ENCODE measurements at places on chromosomes 13 and 19. TPM values are rescaled to one million over a fixed set of nuclear protein-coding genes. Genes with fewer than 3 reads are reported as not detected.

The CLEC4M gene
- not detected for total RNA-seq

- H3K4me1 ChIP-seq: no peaks in the 10 kb centered on the region
- no peak overlapping the region for H3K27ac ChIP-seq
- no peaks in the 10 kb centered on the region for H3K27me3 ChIP-seq
Measured at GRCh38 chr13:86741762-86742285, 929.3 kb upstream of the SLITRK5 start.

The SNRNP70 gene
- 588 TPM for total RNA-seq

GRCh38 chr13:99255271-99255670 lies 2.9 kb downstream of the GPR18 start:
- H3K27me3 ChIP-seq: no peaks in the 10 kb centered on the region
- no peak overlapping the region for H3K4me3 ChIP-seq
- no peak overlapping the region for H3K27ac ChIP-seq
- H3K4me1 ChIP-seq: no peaks in the 10 kb centered on the region
- DNase-seq: no peak

- H3K27me3 ChIP-seq: no peaks in the 10 kb centered on the region
- peaks cover 17% of the 10 kb centered on the region for H3K4me1 ChIP-seq
- no peak overlapping the region for H3K27ac ChIP-seq
Measured at GRCh38 chr19:2609389-2610116, 92.9 kb downstream of the GNG7 start.

DNA sequence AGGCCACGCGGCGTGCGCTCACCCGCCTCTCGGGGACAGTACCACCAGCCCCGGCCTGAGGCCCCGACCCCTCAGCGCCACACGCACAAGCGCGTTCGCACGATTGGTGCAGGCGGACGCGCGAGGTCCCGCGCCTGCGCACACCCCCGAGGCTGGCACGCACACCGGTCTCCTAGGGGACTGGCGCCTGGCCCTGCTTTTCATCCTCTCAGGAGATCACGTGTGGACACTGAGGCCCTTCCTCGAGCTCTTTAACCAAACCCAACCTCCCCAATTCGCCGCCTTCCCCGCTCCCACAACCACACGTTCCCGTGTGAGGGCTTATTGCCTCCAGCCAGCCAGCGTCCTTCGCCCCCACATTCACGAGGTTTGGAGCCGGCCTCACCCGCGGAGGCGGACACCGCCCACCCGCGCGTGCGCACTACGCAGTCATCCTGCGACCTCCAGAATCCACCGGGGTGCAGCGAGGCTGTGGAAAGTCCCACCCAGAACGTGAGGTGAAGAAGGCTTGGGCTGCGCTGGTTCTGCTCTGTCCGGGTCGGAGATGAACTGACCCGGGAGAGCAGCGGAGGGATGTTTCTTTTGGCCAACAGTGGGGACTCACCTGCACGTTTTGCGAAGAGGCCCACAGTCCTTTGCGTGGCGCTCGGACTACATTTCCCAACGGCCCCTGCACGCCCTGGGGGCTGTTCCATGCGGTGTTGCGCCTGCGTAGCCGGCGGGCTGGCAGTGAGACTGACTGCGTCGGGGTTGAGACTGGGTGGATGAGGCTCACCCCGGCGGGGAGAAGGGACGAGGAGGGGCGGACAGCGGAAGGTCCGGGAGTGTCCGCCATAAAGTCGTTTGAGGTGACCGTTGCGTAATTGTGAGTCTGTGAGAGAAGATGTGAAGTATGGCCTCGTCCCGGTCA lies 539 bp upstream of the ZNF667 start:
- H3K36me3 ChIP-seq: no peaks in the 10 kb centered on the region
- peaks cover 5% of the 10 kb centered on the region for H3K4me1 ChIP-seq
- peak overlapping the region; percentile 77 for H3K27ac ChIP-seq
- DNase-seq: peak; percentile 89

DNA sequence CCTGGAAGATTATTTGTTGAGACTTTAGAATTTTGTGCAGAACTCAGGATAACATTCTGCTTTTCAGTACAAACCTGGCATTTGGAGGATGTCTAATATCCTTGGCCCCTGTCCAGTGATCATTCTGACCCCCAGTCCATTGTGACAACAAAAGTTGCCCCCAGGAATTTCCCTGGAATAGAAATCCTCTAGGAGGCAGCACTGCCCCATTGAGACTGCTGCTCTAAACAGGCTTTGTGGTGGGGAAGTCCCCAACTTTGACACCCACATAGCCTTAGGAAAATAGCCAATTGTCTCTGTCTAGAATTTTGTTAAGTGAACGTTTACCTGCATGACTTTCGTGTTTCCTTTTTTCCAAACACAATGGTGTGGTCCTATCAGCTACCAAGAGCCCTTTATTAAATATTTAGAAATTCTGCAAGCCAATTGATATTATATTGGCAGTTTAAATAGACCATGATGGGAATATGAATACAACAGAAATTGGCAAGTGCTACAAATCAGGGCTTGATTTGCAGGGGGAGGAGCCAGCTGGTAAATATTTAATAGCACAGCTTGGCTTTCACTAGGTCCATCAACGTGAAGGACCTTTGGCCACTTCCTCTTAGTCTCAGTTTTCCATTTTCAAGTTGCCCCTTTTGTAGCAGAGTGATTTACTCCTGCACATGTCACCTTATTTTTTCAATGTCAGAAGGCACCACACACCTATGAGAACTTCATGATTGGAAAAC lies 451.7 kb downstream of the EFNB2 start:
- peaks cover 9% of the 10 kb centered on the region for H3K4me1 ChIP-seq
- no peak overlapping the region for H3K27ac ChIP-seq
- H3K27me3 ChIP-seq: no peaks in the 10 kb centered on the region
- no peak overlapping the region for H3K4me3 ChIP-seq
- DNase-seq: peak; percentile 47

GRCh38 chr19:55857149-55857548 lies 20.8 kb downstream of the NLRP4 start:
- no peak overlapping the region for H3K4me3 ChIP-seq
- no peak overlapping the region for H3K27ac ChIP-seq
- DNase-seq: no peak
- H3K36me3 ChIP-seq: no peaks in the 10 kb centered on the region
- no peaks in the 10 kb centered on the region for H3K27me3 ChIP-seq

- no peak overlapping the region for H3K4me3 ChIP-seq
- H3K27me3 ChIP-seq: peaks cover 25% of the 10 kb centered on the region
- H3K4me1 ChIP-seq: no peaks in the 10 kb centered on the region
- no peak for DNase-seq
Measured at GRCh38 chr19:5397804-5398692, 57.2 kb upstream of the ZNRF4 start.

GRCh38 chr19:16654140-16654539 lies 5.8 kb downstream of the SMIM7 start:
- H3K4me1 ChIP-seq: peaks cover 23% of the 10 kb centered on the region
- no peak overlapping the region for H3K4me3 ChIP-seq
- no peak overlapping the region for H3K27ac ChIP-seq
- no peak for DNase-seq
- no peaks in the 10 kb centered on the region for H3K27me3 ChIP-seq

The SERPINE3 gene
- total RNA-seq: not detected

- no peak for DNase-seq
- H3K4me1 ChIP-seq: no peaks in the 10 kb centered on the region
- H3K36me3 ChIP-seq: no peaks in the 10 kb centered on the region
- no peaks in the 10 kb centered on the region for H3K27me3 ChIP-seq
- no peak overlapping the region for H3K4me3 ChIP-seq
- no peak overlapping the region for H3K27ac ChIP-seq
Measured at GRCh38 chr19:34787059-34787824, 14.2 kb upstream of the ZNF599 start.

The NLRP5 gene
- not detected for total RNA-seq

The ZNF726 gene
- total RNA-seq: 1.8 TPM

The ATP4B gene
- not detected for total RNA-seq

- no peak overlapping the region for H3K27ac ChIP-seq
- H3K36me3 ChIP-seq: no peaks in the 10 kb centered on the region
- no peak overlapping the region for H3K4me3 ChIP-seq
- H3K27me3 ChIP-seq: peaks cover 15% of the 10 kb centered on the region
Measured at GRCh38 chr19:18593367-18594095, 4.9 kb downstream of the REX1BD start.

- H3K36me3 ChIP-seq: no peaks in the 10 kb centered on the region
- H3K27me3 ChIP-seq: no peaks in the 10 kb centered on the region
- H3K4me3 ChIP-seq: no peak overlapping the region
Measured at GRCh38 chr13:107360010-107360409, 792.1 kb upstream of the ARGLU1 start.
